ENCODE measurements at places on chromosomes 13 and 19.

- DNase-seq: no peak
Observed at GRCh38 chr19:7252364-7252763, 41.9 kb downstream of the INSR start.

GRCh38 chr19:55231391-55232285 is 3.1 kb upstream of the TMEM86B start:
- DNase-seq: no peak

DNA sequence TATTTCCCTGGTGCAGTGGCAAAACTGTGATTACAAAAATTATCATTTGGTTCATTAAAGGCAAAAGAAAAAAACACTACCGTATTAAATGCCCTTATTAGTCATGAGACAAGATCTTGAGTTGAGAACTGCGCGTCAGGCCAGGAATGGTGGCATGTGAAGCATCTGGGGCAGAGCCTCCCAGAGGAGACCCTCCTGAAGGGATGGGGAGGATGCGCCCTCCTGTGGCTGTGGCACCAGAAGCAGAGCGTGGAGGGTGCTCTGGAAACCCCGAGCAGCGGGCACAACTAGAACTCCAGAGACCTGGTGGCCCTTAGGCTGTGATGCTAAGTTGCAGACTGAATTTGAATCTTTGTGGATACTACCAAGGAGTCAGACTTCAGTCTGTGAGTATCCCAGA is 11.5 kb downstream of the CUL4A start:
- no peak for DNase-seq

- no peak for DNase-seq
Observed at GRCh38 chr19:46998445-46999125, 21.1 kb upstream of the NPAS1 start.

DNA sequence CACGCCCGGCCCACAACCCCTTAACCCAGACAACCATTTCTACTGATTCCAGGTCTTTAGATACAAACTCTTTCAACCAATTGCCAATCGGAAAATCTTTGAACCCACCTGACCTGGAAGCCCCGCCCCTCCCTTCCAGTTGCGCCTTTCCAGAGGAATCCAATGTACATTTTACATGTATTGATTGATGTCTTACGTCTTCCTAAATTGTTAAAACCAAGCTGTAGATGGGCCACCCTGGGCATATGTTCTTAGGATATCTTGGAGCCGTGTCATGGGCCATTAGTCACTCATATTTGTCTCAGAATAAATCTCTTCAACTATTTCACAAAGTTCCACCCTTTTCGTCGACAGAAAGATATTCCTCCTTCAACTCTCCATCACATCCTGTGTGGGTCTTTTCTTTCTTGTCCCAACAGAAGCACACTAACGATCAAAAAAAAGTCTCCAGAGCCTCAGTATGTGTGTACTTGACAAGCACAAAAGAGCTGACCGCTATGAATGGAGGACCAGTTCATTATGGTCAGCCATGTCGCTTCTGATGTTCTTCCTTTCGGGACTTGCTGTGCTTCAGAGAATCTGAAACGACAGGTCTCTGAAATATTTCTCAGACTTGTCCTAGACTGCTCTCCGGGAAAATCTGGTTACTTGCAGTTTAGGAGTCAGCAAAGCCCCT is 601 bp upstream of the ZNF749 start:
- peak; percentile 52 for DNase-seq

DNA sequence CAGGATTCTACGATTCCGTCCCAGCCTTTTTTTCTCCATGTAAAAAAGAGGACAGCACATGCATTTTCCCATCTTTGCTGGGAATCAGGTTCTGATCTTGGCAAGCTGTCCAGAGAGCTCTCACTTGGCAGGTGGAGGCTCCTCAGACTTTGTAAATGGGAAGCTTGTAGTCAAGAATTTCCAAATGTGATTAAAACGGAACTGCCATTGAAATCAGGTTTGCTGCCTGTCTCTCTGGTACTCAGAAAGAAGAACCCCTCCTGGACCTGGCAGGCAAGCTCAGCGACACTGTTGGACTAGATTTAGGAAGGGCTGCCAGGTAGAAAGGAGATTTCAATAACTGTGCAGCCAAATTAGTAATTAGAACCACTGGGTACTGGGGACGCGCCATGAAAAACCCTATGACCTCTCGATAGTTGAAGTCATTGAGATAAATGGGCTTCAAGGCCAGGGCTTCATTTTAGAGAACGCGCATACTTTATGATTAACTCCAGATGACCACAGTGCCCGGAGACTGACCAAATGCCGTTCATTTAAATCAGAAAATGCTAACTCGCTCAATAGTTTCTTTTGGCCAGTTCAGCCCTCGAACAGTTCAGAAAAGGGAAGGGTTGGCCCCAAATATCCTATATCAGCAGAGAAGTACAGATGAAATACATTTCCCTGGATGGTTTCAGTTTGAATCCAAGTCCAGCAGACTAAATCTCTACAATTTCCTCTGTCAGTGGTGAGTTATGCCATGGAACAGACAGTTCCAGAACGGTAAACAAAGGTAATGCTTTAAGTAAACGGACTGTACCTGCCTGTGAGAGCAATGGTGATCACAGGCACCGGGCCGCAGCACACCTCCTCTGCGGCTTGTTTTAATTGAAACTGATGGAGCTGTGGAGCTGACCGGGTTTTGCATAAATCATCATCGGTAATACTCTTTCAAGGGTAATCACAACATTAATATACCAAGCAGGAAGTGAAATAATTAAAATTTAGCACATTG is 517.4 kb downstream of the RFC3 start:
- DNase-seq: peak; percentile 29

DNA sequence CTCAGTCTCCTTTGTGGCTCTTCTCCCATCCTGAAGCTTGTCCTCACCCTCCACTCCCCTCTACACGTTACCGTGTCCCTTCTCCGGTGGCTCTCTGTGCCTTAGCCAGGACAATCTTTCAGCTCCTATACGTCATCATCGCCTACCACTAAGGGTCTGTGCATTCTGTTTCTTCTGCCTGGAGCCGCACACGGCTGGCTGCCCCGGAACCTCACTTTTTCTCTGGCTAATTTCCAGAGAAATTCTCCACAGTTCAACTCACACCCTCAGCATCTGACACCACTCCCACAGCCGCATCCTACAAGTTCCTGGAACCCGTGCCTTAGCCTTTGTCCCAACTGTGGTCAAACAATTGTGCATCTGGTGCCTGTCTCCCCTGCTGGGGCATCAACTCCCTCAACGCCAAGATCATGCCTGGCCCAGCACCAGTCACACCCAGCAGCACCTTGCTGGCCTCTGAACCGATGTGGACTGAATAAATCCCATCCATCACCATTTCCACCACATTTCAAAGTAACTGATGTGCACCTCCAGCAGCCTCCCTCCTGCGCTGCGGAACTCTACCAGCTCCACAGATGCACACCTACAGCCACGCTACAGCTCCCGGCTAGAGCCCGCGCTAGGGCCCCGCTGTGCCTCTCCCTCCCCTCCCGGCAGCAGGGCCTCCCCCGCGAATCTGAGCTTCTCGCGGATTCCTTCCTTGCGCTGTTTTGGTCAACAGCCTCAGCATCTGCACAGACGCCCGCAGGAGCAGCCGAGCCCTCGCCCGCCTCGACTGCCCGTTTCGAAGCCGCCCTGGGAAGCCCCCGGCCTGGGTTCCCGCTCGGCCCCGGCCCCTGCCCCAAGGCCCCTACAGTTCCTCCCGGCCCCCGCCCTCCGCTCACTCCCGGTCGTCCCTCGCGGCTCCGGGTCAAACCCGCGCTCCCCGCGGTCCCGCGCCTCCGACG is 689 bp downstream of the DCUN1D2 start:
- peak; percentile 65 for DNase-seq

- no peak for DNase-seq
Observed at GRCh38 chr13:107339209-107339608, 771.3 kb upstream of the ARGLU1 start.

DNA sequence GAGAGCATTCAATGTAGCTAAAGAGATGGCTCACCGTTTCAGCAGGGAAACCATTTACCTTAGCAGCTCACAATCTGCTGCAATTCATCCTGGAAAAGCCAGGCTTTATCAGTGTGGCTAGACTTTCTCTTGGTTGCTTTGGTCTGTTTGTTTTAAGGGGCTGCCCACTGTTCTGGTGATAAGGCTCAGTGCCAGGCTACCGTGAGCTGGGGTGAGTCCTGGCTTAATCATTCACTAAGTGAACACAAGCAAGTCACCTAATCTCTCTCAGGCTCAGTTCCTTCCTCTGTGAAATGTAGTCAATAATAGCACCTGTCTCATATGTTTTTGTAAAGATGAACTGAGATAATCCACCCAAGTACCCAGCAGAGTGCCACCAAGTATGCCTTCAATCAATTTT is 229.0 kb downstream of the TEX29 start:
- no peak for DNase-seq

GRCh38 chr13:38255600-38255999 is 94.1 kb upstream of the UFM1 start:
- DNase-seq: no peak

DNA sequence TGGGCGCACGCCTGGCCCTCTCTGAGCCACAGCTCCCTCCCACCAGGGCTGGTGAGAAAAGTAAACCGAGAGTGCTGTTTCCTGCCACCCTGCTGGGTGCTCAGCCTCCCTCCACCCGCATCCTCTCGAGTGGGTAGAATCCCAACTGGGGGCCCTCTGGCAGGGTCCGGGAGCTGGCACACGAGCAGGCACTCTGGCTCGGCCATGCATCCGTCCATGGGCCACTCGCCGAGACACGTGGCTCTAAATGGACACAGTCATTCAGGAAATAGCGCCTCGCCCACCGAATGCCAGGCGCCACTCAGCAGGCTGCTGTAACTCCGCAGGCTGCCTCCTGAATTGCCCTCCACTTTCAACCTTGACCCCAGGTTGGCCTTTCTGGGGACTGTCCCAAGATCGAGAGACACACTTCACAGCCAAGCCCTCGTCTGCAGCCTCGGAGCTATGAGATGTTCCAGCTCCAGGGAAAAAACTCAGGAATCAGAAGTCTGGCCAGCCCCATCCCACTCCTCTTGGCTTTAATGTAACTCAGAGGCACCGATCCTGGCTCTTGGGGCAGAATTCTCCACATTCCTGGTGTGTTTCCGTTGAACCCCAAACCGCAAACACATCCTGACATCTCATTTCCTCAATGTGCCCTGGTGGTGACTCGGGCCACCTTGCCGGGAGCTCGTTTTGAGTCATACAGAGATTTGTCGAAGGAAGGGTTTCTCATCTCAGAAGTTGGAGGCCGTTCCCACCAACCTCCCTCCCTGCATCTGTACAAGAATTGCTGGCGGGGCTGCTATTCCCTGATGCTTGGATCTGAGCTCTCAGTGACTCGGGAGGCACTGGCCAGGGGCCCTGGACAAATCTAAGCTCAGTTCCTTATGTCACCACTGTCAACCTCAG is 14.1 kb downstream of the KLF2 start:
- peak; percentile 55 for DNase-seq

GRCh38 chr19:34502582-34503411 is 21.2 kb downstream of the WTIP start:
- DNase-seq: no peak

GRCh38 chr13:36131931-36132297 is 732 bp upstream of the DCLK1 start:
- no peak for DNase-seq

DNA sequence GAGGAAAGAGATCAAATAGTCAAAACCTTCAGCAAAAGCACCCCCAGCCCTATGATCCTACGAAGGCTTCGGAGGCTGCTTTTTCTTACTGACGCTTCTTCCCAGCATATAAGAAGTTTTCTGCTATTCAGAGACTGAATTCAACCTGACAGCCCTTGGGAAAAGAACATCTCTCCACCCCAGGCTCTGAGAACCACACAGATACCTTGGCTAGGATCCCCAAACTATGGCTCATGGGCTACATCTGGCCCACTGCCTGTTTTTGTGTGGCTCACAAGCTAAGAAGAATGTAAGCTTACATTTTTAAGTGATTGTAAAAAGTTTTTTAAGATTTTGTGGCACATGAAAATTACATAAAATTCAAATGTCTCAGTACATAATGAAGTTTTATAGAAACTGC is 3.0 kb downstream of the SLC15A1 start:
- DNase-seq: no peak

- DNase-seq: peak; percentile 67
Observed at GRCh38 chr19:850221-850978, 1.7 kb upstream of the ELANE start.

- no peak for DNase-seq
Observed at GRCh38 chr13:76622315-76623040, 263.7 kb downstream of the KCTD12 start.

DNA sequence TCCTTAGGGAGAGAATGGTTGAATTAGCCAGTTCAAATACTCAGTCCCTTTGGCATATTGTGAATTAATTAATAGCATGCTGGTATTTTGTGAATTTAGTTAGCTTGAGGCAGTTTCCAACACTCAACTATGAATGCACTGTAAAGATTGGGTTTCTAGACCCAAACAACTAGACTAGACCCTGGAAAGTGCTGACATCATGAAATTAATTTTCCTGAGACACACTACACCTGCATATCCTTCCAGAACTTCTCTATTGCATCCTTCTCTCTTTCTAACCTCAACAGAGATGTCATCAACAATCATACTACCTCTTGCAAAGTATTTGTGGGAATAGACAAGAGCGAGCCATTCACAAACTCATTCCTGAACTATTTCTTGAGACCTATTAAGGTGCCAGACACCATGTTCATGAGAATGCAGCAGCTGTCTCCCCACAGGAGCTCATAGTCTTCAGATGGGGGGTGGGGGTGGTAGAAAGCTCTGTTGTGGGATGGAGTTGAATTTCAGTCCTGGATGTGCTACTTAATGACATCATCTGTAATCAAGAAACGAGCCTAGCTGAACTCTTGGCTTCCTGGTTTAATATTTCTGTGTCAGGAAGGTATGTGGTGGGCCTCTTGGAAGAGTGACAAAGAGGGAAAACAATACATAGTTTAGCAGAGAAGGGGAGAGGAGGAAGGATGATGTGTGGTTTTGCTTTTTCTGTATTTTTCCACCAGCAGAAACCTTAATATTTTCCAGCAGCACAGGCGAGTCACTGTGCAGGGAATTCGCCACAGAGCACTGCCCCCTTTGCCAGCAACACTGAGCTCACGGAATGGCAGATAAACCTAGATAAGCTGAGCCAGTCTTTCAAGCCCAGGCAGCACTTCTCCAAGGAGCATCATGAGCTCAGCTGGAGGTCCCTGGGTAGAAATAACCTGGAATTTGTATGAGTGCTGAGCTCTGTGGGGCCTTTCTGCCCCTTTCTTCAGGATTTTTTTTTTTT is 53.1 kb upstream of the CYSLTR2 start:
- peak; percentile 65 for DNase-seq

- peak; percentile 49 for DNase-seq
Observed at GRCh38 chr19:47765523-47766358, 12.8 kb upstream of the SELENOW start.

GRCh38 chr19:3269916-3270671 is 45.6 kb downstream of the CELF5 start:
- no peak for DNase-seq

- no peak for DNase-seq
Observed at GRCh38 chr13:29465741-29466293, 129.7 kb downstream of the SLC7A1 start.

All from Kasumi-1 (cell line).